ENCODE measurements at places on chromosomes 4 and X. TPM values are rescaled to one million over a fixed set of nuclear protein-coding genes. Genes with fewer than 3 reads are reported as not detected.

ELOVL6 gene
- total RNA-seq, result 26.1 TPM

LGI2 gene
- not detected for total RNA-seq

WAS gene
- 0.14 TPM for total RNA-seq

SPRY1 gene
- 10.1 TPM for total RNA-seq

DCHS2 gene
- total RNA-seq, result 0.07 TPM

COX18 gene
- total RNA-seq, result 23.8 TPM

CYTL1 gene
- not detected for total RNA-seq

UCP1 gene
- total RNA-seq, result not detected

NAP1L3 gene
- not detected for total RNA-seq

SCML2 gene
- 0.21 TPM for total RNA-seq

HSFX1 gene
- 0.05 TPM for total RNA-seq

PTCHD1 gene
- not detected for total RNA-seq

CXCL3 gene
- 2.2 TPM for total RNA-seq

Measured in airway epithelial cell (primary cell).